ENCODE measurements at places on chromosomes 7 and 10.

GRCh38 chr10:33537066-33537465, 202.6 kb upstream of the NRP1 start:
- DNase-seq: no peak

GRCh38 chr10:30059209-30060107, at the start of gene JCAD:
Gene JCAD, minus strand, starts transcription at chr10:30059586. Its CDS starts 11,774 bp downstream, at chr10:30047812.
- DNase-seq: peak; percentile 46

GRCh38 chr7:156176039-156176438, 363.8 kb upstream of the SHH start:
- no peak for DNase-seq

DNA sequence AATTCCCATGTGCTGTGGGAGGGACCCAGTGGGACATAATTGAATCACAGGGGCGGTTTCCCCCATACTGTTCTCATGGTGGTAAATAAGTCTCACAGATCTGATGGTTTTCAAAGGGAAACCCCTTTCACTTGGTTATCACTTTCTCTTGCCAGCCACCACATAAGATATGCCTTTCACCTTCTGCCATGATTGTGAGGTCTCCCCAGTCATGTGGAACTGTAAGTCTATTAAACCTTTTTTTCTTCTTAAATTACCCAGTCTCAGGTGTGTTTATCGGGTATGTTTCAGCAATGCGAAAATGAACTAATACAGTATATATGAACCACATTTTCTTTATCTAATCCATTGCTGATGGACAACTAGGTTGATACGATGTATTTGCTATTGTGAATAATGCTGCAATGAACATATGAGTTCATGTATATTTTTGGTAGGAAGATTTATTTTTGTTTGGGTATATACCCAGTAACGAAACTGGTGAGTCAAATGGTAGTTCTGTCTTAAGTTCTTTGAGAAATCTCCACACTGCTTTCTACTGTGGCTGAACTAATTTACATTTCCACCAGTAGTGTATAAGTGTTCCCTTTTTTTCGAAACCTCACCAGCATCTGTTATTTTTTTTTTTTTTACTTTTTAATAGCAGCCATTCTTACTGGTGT, 70.0 kb upstream of the HGF start:
- DNase-seq: no peak

- no peak for DNase-seq
These were observed 1.0 kb downstream of the IGFBP3 start for GRCh38 chr7:45919993-45920459.

GRCh38 chr7:101681170-101682007, 52.3 kb upstream of the MYL10 start:
- DNase-seq: peak; percentile 80

GRCh38 chr10:109780997-109781396, 142.3 kb downstream of the XPNPEP1 start:
- DNase-seq: no peak

DNA sequence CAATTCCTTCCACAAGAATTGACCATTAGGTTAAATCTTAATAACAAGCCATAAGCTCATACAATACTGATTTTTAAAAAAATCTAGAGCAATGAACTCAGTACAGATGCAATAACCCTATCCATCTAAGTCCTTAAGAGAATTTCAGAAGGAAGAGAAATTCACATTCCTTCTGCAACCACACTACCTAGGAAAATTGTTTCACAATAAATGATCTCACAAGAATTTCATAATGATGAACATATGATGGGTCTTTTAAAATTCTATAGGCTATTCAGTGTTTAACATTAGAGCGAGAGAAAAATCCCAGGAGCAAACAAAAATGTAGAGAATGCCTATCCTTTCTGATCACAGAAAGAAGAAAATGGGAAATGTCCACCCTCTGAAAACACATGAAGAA, 70.0 kb upstream of the MAGI2 start:
- no peak for DNase-seq

- DNase-seq: no peak
These were observed 182.4 kb downstream of the RAPGEF5 start for GRCh38 chr7:22174574-22174953.

DNA sequence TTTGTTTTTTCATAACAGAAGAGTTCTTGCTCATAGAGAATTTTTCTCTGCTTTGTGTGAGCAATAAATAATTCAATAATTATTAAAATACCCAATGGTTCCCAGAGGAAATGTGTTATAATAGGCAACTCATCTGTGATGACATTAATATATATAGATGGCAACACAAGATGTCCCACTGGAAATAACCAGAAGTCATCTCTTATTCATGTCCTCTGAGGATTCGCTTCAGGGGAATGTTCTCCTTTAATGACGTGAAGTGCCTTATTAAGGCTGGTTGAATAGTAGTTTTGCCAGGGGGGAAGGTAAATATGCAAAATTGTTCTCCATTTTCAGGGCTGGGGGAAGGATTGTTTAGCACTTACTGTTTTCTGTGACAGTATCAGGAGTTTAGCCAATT, 3.1 kb downstream of the SLC39A12 start:
- no peak for DNase-seq

GRCh38 chr7:50368366-50368765, 63.9 kb downstream of the IKZF1 start:
- DNase-seq: no peak

- peak; percentile 67 for DNase-seq
These were observed at the start of gene BLNK for GRCh38 chr10:96271016-96271815. Gene BLNK, minus strand, starts transcription at chr10:96271569. Its CDS starts 171 bp downstream, at chr10:96271398.

- no peak for DNase-seq
These were observed 127.9 kb downstream of the MLLT10 start for GRCh38 chr10:21661935-21662334.

GRCh38 chr10:1195828-1196227, 139.6 kb downstream of the WDR37 start:
- no peak for DNase-seq

DNA sequence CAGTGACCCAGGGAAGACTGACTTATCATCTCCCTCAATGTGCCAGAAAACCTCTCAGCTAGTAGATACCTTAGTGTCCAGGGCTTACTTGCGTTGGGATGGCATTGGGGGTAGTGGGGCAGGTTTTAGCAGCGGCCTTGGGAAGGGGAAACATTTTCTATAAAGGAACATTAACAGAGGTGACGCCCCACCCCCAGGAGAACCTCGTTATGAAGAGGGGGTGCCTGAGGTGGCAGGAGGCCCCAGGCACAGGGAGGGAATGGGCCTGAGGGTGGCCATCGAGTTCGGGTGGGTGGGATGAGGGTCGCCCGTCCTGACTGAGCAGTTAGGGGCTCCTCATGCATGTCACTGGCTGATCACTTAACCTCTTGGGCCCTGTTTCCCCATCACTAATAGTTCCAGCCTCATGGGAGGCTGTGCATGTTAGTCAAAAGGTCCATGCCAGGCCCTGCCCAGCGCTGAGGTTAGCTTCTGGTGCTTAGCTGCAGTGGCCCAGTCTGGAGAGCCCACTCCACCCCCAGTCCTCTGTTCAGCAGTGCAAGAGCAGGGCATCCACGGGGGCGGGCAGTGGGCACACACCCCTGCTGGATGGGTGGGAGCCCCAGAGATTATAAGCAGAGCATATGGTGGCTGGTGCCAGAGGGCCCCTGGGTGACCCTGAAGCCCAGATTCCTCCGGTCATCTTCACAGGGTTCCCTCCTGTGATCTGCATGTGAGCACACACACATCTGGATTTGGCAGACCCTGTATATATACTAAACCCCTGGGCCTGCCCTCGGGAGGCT, 27.0 kb downstream of the UNC5B start:
- DNase-seq: no peak
